NCI-H2029 treated with DMSO at 0.1 percent for 48 hours (cell line): ENCODE measurements at places on chromosomes 16 and 17.

DNA sequence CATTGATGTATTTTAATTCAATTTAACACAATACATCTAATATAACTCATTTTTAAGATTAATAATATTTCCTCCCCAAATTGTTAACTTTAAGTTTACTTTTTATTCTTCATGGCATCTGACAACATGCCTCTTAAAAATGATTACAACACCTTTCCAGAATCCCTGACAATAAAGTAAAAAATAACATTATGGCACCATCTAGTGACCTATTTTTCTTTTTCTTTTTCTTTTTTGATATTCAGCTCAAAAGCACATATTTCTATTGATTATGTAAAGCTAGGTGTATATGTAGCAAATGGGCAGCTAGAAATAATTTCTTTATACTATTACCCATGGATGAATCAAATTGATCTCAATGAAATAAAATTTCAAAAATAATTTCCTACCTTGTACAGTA, 834.3 kb upstream of the CDH8 start:
- DNase-seq = no peak

DNA sequence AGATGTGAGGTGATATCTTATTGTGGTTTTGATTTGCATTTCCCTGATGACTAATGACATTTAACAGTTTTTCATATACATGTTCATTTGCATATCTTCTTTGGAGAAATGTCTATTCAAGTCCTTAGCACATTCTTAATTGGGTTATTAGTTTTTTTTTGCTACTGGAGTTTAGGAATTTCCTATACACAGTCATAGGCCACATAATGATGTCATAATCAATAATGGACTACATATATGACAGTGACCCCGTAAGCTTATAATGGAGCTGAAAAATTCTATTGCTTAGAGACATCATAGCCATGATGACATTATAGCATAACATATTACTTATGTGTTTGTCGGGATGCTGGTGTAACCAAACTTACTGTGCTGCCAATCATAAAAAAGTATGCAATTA, 83.7 kb downstream of the ABCA8 start:
- DNase-seq = no peak

DNA sequence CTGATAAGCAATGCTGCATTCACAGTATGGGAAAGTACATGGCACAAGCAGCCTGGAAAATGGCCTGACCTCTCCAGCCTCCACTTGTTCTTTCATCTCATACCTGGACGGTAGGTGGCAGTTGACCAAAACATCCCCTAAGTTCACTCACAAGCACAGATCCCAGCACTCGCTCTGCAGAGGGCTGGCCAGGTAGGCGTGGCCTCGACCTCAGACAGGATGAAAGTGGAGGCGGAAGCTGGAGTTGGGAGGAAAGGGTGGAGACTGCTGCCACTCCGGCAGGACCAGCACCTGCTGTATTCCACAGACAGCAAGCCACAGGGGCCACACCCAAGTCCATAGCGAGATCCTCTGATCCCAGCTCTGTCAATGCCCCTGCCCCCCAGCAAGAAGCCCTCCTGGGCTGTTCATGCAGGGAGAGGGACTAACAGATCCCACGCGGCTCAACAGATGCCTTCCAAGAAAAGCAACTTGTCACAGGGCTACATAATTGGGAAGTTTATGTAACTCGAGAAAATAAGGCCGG, 31.3 kb downstream of the ZCCHC14 start:
- DNase-seq = peak; percentile 55

DNA sequence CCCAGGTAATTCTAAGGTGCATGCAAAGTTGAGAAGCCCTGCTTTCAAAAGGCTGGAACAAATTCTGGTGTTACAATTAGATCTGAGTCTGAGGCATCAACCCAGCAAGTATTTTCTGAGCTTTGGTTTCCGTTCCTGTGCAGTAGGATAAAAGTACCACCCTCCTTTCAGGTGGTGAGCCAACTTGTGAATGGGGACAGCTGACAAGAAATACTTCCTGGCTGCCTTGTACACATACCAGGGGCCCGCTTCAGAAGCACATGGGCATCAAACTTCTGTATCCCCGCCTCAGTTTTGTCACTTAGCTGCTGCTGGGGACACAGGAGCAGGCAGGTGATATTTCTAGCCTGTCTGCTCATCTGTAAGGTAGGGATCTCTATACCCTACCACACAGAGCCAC, 252.2 kb downstream of the CPPED1 start:
- no peak for DNase-seq

GRCh38 chr16:84565669-84566495, 52.0 kb downstream of the COTL1 start:
- DNase-seq = no peak

DNA sequence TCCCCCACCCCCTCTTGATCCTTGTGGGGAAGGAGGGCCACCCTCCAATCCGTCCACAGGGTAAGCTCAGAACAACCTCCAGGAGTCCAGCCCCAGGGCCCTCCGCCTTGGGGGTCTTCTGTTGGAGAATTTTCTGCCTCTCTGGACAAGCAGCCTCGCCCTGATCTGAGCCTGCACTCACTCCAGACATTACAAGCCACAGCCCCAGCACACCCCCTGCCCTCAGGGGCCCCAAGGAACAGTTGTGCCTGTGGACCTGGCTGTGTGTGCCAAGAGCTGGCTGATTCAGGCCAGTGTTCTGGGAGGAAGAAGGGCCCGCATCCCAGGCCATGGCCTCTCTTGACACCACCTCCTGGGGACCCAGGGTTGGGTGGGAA, 477 bp upstream of the ARHGAP27 start:
- DNase-seq = no peak

DNA sequence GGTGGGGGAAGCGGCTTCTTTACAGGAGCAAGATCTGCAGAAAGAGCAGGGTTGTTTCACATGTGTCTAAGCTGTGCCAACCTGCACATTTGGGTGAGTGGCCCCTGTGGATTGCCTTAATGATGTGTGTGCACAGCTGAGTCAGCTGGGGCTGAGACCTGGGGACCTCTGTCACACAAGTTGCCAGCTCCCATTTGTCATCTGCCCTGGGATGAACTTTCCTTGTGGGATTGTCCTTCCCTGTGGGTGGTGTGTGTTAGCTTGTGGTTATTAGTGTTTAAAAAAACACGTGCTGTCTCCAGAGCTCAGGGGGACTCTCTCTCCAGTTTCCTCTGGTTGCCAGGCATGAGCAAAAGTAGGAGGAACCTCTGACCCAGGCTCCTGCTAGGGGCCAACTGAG, 400.5 kb upstream of the CCL2 start:
- DNase-seq = no peak

DNA sequence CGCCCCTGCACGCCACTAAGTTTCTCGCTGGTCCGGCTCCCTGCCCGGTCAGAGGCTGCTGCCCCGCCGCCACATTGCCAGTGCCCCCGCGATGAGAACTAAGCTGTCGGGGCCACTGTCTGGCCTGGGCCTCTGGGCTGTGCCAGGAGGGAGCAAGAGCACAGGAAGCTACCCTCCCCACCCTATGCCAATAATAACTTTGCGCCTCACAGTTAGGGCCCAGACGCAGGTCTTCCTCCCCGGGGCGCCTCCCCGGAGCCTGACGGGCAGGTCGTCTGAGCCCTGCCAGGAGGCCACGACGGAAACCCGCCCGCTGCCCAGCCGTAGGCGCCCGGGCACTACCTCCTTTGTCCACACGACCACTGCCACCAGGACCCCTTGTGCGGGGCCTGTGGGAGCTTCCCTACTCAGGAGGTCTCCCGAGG, 1.5 kb downstream of the ZFPM1 start:
- DNase-seq = no peak

DNA sequence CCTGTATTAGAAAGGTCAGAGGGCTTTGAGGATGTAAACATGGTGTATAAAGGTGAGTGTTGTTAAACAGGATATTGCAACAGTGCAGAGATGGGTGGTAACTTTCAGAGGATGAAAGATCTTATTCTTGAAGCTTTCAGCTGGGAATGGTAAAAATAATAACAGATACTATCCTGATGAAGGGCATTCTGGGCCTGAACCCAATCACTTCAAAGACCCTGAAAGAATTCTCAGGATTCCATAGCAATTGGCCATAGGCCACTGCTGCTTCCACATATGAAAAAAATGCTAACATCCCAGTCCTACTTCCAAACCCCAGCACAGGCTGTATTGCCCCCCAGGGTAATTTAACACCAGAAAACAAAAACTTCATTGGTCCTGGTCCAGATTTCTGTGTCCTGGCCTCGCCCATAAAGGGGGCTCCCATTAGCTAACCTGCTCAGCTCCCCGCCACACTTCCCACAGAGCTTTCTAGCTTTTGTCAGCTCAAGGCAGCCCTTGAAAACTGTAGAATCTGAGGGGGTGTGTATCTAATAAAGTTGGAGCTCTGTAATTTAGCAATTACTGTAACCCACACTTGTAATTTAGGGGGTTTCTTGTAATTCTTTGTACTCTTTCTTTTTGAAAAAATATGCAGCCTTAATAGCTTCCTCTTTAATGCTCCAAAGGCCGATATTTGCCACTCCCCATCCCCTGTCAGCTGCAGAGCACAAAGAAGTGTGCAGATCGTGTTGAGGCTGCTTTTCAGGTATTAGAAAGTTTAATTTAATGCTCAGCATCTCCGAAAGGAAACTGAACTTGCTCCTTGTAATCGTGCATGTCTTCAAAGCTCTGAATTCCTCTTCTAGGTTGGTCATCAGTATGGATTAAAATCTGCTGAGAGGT, 371.5 kb downstream of the SEC14L1 start:
- no peak for DNase-seq

- DNase-seq = no peak
Observed at GRCh38 chr17:67636834-67637520, 80.8 kb upstream of the NOL11 start.

DNA sequence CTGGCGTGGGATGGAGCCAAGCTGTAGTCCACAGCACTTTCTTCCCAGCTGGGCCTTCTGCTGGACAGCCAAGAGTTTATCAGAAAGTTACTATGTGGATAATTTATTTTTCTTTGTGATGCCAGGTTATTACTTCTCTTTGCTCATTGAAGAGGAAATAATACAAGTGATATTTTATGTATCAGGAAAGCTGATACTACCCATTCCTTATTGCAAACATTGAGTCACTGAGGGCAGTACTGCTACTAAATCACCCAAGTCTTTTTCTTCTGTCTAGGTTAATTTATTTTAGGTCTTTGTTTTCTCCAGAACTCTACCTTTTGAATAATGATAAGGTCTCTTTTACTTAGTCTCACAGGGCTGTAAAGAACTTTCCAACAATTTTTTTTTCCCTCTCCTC, 8.3 kb downstream of the NUP93 start:
- DNase-seq = no peak

DNA sequence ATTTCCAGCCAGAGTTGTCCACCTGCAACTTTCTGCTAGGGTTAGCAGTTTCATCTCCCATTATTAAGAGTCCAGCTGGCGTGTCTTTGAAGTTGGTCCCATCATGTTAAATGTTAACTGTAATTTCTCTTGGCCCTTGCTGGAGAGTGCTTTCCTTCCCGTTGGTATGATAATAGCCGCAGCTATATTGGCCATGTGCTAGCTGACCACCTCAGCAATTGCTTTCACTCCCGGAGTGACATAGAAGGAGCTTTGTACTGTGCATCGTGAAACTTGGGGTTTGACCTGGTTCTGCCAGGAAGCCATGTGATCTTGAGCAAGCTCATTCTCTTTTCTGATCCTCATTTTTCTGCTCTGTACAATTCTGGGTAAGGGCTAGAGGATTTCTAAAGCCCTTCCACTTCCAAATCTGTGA, 81.0 kb upstream of the TBX2 start:
- no peak for DNase-seq

DNA sequence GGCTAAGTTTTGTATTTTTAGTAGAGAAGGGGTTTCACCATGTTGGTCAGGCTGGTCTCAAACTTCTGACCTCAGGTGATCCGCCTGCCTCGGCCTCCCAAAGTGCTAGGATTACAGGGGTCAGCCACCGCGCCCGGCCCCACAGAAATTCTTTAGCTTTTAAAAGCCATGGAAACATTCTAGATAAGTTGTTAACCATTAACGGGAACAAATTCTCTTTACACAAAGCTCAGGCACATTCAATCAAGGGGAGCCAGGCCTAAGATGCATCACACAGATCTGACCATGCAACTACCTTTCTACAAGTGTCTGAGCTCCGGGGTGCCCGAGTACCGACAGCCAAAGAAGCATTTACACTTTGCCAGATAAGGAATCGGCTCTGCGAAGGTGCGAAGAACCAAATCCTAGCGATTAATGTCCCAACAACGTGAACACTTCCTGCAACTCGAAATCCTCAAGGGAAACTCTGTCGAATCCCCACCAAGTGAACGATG, 1.0 kb downstream of the EMC8 start:
- no peak for DNase-seq

DNA sequence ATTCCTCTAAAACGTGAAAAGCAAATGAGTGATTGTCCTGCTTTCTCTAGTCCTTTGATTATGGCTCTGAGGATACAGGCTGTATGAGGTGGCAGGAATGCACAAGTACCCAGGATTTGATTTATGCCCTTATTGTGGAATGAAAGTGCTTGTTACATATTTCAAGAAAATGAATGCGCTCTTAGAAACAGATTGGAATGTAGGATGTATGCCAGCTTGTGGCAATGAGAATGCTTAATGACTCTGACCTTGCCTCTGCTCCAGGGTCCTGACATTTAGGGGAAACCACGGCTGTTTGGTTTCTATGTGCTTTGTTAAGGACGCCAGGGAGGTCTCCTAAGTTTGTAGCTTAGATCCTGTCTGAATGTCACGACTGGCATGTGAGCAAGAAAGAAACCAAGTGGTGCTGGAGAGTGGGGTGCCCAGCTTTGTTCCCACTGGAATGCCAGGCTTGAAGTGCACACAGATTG, 22.0 kb downstream of the PRCD start:
- DNase-seq = no peak

GRCh38 chr16:21598701-21599121, 666 bp upstream of the METTL9 start:
- no peak for DNase-seq

DNA sequence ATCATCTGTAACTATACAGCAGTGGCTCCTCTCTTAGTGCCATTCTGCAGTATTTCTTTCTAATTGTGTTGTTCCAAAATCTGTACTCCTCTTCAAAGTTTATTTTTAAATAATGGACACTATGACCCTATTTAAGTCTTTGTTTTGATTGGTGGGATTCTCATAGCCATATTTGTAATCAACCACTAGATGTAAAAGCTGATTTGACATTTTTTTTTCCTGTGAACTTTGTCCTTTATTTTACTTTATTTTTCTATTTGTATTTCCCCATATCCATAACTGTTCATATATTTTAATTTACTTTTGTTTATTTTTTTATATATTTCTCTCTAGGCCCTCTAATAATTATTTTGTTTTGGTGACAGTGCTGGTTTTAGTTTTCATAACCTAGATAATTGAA, 544.4 kb downstream of the KCNJ2 start:
- no peak for DNase-seq

DNA sequence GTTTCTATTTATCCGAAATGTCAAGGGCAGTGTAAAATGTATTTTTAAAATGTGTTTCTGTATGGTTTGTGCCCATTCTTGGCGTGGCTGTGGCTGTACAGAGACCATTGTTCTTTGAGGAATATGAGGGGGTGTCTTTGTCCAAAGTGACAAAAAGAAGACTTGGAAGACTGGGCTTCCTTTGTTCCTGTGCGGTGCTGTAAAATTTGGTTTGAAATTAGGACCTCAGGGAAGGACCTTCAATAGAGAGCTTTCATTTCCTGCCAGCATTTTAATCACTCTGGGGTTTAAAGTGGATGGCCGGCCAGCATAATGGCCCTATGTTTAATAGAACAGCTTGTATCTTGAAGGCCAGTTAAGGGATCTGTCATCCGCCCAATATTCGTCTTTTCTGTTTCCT, 190.1 kb upstream of the TBX2 start:
- DNase-seq = no peak
